ENCODE measurements at places on chromosomes 7 and 10. TPM values are rescaled to one million over a fixed set of nuclear protein-coding genes. Genes with fewer than 3 reads are reported as not detected.

GRCh38 chr7:54995610-54996363 lies 23.0 kb upstream of the EGFR start:
- no peaks in the 10 kb centered on the region for H3K36me3 ChIP-seq
- peak; percentile 59 for DNase-seq
- H3K27ac ChIP-seq, result peak overlapping the region; percentile 87

DNA sequence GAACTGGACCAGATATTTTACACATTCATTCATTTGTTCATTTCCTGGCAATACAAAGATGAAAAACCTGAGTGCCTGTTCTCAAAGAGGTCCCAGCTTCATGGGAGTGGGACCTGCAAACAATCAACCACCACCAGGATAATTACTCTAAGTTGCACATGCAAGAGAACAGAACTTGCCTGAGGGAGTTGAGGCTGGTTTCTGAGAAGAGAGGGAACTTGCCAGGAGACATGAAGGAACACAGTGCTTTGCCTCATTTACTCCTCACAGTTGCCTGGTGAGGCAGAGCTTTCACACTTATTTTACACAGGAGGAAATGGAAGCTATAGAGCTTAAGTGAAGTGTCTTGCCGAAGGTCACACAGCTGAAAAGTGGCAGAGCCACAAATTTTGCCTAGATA lies 170.1 kb downstream of the SORCS3 start:
- no peak overlapping the region for H3K27ac ChIP-seq
- H3K4me3 ChIP-seq, result no peak overlapping the region
- H3K27me3 ChIP-seq, result no peaks in the 10 kb centered on the region
- no peaks in the 10 kb centered on the region for H3K36me3 ChIP-seq
- DNase-seq, result no peak

BUB3 gene
- total RNA-seq, result 293 TPM

DNA sequence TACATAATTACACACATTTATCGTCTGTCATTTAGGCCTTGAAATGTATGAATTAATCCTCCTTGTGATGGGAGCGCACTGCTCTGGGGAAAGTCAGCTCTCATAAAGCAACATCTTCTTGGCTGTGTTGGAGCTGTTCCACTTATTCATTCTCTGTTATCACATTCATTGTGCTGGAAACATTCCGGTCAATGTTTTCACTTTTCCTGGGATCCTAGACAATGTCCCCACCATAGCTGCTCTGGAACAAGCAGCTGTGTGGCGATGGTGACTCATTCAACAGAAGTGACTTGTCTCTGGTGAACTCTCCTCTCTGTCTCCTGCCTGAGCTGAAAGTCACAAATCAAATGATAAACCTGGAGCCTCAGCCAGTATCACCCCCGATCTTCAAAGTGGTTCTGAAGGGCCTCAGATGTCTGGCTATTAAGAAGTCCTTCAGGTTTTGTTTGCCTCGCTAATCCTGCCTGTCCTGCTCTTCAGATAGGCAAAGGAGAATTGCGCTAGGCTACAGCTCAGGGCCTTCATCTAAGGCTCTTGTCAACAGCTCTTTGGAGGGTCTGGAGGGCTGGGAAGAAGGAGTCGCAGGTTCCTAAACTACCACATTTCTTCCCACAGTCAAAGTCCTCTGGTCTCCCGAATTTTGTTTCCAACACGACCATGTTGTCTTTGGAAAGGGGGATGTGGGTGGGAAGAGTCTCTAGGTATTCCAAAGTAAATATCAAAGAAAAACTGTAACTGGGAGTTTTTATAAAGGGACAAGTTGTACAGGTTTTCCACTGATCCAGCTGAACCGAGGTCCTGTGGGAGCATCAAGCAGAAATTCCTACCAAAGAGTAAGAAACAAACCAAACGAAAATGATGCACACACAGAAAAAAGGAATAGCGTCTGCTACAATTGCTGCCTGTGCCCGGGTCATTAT lies 29.3 kb downstream of the KLF6 start:
- peaks cover under 1% of the 10 kb centered on the region for H3K36me3 ChIP-seq
- peaks cover 58% of the 10 kb centered on the region for H3K4me1 ChIP-seq
- DNase-seq, result peak; percentile 48
- H3K27ac ChIP-seq, result no peak overlapping the region

GRCh38 chr7:156473476-156474240 lies 166.9 kb upstream of the RNF32 start:
- peak; percentile 48 for DNase-seq
- no peak overlapping the region for H3K4me3 ChIP-seq
- H3K4me1 ChIP-seq, result no peaks in the 10 kb centered on the region
- no peaks in the 10 kb centered on the region for H3K36me3 ChIP-seq
- H3K27me3 ChIP-seq, result peaks cover 22% of the 10 kb centered on the region
- no peak overlapping the region for H3K27ac ChIP-seq

GRCh38 chr7:83085299-83085698 lies 77.4 kb downstream of the PCLO start:
- no peaks in the 10 kb centered on the region for H3K4me1 ChIP-seq
- no peak overlapping the region for H3K4me3 ChIP-seq
- no peak overlapping the region for H3K27ac ChIP-seq
- no peaks in the 10 kb centered on the region for H3K27me3 ChIP-seq
- no peak for DNase-seq
- H3K36me3 ChIP-seq, result no peaks in the 10 kb centered on the region

- H3K4me3 ChIP-seq, result no peak overlapping the region
- DNase-seq, result no peak
- H3K36me3 ChIP-seq, result no peaks in the 10 kb centered on the region
- H3K4me1 ChIP-seq, result no peaks in the 10 kb centered on the region
- H3K27ac ChIP-seq, result no peak overlapping the region
Observed at GRCh38 chr7:16071246-16071857, 350.0 kb downstream of the CRPPA start.

Measured in activated naive CD4-positive, alpha-beta T cell treated with anti-CD3 and anti-CD28 coated beads for 36 hours (primary cell).